ENCODE measurements at places on chromosomes 5 and 9.

GRCh38 chr5:43044181-43044914, 4.2 kb upstream of the ANXA2R start:
- DNase-seq: no peak

DNA sequence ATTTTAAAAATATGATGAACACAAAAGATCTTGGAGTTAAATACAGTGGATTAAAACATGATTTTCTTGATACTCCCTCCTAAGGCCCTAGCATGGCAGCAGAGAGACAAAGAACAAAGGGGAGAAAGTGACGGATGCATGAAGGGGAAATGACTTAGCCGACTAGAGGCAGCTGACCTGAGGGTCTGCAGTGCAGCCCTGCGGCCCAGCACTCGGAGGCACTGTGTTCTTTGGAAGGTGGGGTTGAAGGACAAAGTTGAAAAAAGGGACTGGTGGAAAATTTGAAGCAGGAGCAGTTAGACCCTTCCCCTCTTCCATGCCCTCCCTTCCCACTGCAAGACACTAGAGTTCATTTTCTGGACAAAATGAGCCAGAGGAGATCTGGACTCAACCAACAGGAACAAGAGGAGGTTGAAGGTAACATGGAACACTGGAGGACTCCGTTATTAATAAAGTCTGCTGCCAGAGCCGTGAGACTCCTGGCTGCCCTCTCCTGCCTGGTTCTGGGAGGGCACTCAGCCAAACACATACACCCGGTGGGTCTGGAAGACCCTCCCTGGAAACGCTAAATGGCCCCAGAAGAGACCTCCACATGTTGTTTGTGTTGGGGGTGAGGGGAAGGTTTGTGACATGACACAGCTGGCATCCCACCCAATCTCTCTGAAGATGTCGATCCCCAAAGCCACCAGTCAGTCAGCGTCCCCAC, 98.1 kb downstream of the JMY start:
- DNase-seq: no peak

- peak; percentile 18 for DNase-seq
Measured at GRCh38 chr9:130936285-130937117, 2.5 kb downstream of the FIBCD1 start.

GRCh38 chr5:111929867-111930266, 172.9 kb upstream of the NREP start:
- DNase-seq: no peak

DNA sequence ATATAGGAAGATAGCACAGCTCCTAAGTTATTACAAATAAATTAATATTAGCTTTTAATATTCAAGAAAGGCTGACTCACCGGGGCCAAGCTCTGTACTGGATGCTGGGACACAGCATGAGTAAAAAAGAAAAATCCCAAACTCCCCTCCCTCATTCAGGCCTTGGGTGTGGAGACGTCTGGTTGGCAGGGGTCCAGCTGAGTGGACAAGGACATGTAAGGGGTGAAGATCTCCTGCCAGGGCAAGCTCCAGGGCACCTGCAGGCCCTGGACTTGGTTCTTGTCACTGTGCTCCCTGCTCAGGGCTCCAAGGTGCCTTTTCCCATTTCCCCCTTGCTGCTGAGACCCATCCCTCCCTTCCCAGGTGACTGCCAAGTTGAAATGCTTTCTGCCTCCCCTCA, 388.5 kb downstream of the ENC1 start:
- no peak for DNase-seq

DNA sequence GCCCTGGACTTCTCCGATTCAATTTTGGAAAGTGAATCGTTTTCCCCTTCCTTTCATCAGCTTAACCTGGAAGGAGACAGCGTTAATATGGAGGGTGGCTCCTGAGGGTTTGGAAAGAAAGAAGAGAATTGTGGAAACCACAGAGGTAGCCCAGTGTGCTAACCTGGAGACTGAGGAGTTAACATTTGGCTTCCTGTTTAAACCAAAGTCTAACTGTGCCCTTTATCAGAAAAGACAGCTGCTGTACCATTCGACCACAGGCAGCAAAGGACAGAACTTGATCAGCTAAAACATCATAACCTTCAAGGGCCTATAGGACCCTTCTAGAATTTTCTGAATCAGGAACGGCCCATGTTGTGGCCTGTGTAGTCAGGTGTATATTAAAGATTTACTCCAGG, 735 bp downstream of the IDNK start:
- peak; percentile 56 for DNase-seq

DNA sequence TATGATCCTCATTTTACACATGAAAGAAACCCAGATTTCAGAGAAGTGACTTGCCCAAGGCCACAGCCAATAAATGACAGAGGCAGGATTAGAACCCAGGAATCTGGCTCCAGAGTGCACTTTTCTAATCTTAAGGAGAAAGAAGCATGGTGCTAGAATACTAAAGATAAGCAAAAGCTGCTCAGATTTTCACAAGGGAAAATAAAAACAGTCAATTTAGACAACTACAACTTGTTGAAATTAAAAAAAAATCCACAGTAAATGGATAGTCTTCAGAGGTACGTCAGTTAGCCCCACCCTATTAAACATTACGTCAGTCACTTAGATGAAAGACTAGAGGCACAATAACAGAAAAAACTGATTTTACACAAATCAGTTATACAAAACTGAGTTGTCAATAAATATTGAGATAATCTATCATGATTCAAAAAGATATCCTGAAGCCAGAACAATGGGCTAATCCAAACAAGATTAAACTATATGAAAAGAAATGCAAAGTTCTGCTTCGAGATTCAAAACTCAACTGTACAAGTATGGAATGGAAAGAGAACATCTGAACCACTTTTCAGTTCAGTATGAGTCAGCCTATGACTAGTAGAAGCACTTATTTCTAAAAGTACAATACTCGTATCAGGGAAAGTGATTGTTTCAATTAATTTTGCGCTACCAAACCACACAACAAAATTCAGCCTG, 9.3 kb downstream of the TMEM245 start:
- no peak for DNase-seq

DNA sequence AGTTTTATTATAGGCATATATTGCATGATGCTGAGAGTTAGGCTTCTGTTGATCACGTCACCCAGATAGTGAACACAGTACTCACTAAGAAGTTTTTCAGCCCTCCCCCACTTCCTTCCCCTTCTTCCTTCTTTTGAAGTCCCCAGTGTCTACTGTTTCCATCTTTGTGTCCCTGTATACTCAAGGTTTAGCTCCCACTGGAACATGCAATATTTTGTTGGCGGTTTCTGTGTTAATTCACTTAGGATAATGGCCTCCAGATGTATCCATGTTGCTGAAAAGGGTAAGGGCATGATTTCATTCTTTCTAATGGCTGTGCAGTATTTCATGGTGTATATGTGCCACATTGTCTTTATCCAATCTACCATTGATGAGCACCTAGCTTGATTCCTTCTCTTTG, 764.3 kb downstream of the MTRR start:
- DNase-seq: no peak

- DNase-seq: no peak
Measured at GRCh38 chr5:155726267-155726666, 600.7 kb upstream of the SGCD start.

GRCh38 chr5:775961-776861, 8.3 kb downstream of the ZDHHC11B start:
- no peak for DNase-seq

DNA sequence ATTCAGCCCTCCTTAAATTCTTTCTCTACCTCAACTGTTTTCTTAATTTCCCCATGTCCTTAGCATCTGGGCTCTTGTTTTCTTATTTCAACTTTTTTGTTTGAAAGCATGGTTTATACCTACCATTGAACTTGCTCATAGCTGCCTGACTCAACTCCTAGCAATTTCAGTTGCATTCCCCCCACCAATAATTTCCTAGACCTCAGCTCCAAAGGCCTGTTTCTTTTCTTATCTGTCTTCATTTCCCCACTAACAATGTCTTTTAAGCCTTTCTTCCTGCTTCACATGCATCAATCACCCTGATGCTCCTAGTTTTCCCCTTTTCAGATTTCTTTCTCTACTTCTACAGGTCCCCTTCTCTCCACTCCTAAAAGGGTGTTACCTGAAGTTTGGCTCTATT, 129.7 kb upstream of the PDE4D start:
- DNase-seq: no peak

- DNase-seq: no peak
Measured at GRCh38 chr9:6415266-6415665, 2.3 kb downstream of the UHRF2 start.

- DNase-seq: no peak
Measured at GRCh38 chr5:17788351-17788750, 154.1 kb downstream of the TAF11L14 start.

GRCh38 chr5:103283120-103283519, 24.6 kb downstream of the MACIR start:
- no peak for DNase-seq

DNA sequence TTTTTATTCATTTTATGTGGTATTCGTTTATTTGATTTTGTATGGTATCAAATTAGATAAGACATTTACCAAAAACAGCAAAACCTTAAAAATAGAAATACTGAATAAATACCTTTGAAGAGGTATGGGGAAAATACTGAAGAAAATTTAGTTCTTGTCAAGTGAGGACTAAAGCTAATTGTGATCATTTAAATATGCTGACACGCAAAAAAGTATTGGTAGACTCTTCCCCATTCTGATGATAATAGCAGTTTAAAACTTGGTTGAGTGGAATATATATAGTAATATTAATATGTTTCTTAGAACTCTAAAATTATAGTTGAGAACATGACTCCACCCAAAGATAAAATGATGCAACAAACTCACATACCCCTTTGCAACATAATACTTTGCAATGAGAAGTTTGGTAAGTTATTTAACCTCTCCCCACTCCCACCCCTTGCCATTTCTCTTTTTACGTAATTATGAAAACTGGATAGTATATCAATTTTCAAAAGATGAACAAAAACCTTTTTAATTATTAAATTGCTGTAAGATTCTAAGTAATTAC, 30.1 kb upstream of the SNX24 start:
- DNase-seq: no peak

Measured in GF-D8 (cell line).